NCI-H2029 treated with DMSO at 0.1 percent for 48 hours (cell line): ENCODE measurements at places on chromosomes 5 and 9.

- DNase-seq: no peak
These were observed 61.4 kb upstream of the GLRX start for GRCh38 chr5:95884017-95884325.

- DNase-seq: no peak
These were observed 421 bp upstream of the DEPDC1B start for GRCh38 chr5:60700416-60700757.

DNA sequence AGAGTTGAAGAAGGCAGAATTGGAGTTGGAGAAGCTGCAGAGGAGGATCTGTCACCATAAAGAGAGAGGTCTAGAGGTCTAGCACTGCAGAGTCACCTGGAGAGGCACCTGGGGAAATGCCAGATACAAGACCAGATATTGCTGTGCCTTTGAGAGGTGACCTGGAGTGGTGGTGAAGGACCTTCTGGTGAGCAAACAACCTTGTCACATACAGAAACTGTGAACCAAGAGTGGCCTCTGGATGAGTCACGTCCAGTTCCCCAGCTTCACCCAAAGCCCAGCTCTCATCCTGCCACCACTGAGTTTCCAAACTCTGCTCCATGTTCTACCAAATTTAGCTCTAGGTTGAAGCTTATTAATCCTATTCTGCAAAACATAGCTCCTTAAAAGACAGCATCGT lies 131.1 kb upstream of the FBXL7 start:
- no peak for DNase-seq

GRCh38 chr5:154674029-154674428 lies 81.1 kb upstream of the LARP1 start:
- DNase-seq: no peak

DNA sequence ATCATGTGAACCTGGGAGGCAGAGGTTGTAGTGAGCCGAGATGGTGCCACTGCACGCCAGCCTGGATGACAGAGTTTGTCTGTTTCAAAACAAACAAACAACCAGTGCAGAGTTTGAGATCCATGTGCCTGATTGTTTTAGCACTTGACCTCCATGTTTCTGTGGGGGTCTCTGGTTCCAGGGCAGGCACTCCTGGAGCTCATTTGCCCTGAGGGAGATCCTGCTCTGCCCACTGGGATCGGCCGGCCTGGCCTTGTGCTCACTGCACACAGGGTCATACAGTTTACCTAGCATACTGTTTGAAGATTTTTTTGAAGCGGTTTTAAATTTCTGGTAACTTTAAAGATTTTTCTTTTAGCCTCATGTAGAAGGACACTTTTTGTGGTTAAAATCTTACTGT lies 78.4 kb downstream of the EHMT1 start:
- DNase-seq: no peak

DNA sequence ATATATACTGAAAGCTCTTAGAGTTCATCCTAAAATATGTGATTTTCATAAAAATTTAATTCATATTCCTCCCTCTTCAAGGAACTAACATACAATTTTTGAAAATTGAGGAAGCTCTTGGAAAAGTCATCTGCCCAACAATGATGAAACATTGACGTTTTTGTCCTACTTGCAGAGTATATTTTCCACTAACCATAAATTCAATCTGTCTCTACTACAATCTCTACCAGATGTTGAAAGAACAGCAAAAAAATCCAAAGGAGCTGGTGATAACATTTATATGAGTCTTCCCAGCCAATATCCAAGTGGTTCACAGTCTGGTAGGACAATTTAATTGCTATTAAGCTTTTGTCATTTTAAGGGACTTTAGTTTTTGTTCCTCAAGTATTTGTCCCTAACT lies 81.1 kb upstream of the NR3C1 start:
- no peak for DNase-seq

DNA sequence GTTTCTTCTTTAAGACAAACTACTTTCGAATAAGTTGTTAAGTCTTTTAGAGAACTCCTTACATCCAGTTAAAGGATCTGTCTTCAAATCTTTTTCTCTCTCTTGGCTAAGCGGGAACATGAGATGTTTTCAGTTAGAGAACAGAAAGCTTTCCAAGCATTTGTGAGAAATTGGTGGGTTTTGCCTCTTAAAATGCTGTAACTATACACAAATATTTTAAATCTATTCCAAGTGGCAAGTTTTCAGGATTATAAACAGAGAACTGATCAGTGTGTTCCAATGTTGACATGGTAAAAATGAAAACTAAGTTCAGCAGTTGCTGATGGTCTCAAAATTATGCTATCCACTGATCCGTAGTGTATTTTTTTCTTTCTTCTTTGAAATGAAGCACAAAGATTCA lies 100.4 kb downstream of the EBF1 start:
- DNase-seq: no peak

DNA sequence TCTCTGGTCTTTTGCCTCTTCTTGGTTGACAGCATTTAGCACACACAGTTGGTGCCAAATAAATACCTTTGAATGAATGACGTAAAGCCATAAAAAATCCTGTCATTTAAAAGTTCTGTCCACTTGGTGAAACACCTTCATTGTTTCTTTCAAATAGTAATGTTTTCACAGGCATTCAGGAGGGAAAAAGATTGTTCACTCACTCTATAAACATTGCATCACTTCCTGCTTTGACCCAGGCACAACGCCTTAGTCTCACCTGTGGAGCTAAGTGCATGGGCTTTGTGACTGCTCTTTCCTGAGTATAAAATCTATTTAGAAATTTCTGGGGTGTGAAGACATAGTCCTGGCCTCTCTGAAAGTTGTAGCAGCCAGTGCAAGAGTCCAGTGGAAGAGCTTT lies 88.9 kb upstream of the CXCL14 start:
- DNase-seq: no peak

GRCh38 chr5:22852807-22853660 lies at the start of gene CDH12:
CDH12 (minus strand) TSS chr5:22853344.
- no peak for DNase-seq

DNA sequence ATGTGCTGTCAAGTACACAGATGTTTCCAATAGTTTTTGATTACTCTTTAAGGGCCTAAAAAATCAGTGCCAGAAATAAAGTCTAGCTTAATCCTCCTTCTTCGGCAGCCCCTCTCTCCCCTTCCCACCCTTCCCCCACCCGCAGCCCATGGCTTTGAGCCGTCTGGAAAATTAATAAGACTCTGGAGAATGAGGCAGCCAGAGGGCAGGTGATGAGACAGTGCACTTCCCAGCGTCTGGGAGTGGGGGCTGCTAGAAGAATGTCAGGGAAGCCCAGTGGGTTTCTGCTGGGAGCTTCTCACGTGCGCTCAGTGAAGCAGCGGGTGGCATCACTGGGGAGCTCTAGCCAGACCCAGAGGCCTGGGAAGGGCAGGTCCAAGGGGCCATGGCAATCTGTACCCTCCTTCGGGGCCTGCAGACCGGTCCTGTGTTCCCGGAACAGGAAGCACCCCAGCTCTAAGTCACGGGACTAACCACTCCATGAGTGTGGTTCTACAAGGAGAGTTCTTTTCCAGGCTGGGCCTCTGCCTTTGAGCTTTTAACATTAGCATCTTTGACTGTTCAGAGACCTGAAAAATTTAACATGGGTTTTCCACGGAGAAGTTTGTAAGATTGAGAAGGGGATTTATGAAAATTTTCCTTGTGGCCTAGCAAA lies 164.8 kb upstream of the OTULINL start:
- DNase-seq: no peak

DNA sequence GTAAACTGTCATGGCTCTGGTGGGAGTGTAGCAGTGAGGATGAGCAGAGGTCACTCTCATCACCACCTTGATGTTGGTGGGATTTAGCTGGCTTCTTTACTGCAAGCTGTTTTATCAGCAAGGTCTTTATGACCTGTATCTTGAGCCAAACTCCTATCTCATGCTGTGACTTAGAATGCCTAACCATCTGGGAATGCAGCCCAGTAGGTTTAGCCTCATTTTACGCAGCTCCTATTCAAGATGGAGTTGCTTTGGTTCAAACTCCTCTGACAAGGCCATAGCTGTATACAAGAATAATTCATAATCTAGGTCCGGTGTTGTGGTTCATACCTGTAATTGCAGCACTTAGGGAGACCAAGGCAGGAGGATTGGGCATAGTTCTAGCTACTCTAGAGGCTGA lies 85.1 kb downstream of the ARRDC3 start:
- DNase-seq: no peak

GRCh38 chr5:94503677-94504076 lies 114.7 kb downstream of the KIAA0825 start:
- peak; percentile 10 for DNase-seq

DNA sequence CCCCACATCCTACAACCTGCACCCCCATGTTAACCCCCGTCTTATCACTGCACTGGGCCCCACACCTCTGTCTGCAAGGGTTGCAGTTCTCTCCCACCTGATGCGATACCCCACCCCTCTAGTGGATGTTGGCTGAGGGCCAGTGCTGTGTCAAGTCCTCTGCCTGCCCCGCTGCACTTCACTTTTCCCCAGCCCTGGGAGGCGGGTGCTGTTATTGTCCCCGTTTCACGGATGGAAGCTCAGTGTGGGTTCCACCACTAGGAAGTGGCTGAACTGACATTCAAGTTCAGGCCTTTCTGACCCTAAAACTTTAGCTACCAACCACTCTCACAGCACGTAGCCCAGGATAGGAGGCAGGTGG lies 3.5 kb downstream of the SNCB start:
- DNase-seq: no peak

GRCh38 chr5:100855295-100855694 lies 47.8 kb downstream of the ST8SIA4 start:
- DNase-seq: no peak

GRCh38 chr5:74099538-74100267 lies 473.7 kb downstream of the ARHGEF28 start:
- DNase-seq: no peak

GRCh38 chr5:170028124-170028523 lies 47.8 kb upstream of the INSYN2B start:
- no peak for DNase-seq

GRCh38 chr9:119597499-119597898 lies 228.3 kb upstream of the BRINP1 start:
- no peak for DNase-seq

DNA sequence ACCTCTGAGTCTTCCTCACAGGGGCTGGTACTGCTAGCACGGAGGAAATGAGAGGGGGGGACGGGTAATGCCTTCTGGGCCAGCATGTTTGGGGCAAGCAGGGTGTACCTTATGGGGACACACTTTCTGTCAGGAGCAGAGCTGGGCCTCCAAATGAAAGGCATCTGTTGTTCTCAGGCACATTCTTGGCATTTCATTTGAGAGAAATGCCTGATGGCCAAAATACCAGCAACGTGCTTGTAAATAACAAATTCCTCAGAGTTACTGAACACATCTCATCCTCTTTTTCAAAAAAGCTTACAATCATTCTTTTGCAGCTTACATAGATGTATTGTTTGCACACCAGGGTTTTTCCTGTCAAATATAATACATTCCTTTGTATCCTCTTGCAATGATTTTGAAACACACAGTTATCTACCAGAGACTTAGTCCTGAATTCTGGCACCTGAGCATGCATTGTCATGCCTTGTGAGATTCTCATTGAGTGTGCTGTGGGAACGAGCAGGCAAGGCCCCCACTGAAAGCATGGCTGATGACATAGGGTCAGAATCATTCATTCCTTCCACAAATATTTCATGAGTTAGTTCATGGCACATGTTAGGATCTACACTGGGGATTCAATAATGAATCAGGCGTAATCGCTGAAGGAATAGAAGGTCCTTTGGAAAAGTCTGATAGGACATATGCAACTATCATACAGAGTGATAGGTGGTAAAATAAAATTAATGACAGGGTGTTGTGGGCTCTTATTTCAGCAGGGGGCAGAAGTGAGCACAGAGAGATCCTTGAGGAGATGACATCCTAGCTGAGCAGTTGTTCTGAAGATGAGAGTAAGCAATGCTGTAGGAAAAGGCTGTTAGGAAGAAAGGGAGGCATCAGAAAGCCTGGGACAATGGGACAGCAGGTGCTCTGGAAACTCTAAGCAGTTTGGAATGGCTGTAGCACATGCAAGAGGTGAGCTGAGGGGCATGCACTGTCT lies 260.9 kb upstream of the TUT7 start:
- no peak for DNase-seq

- no peak for DNase-seq
These were observed 34.1 kb upstream of the GRIA1 start for GRCh38 chr5:153456354-153456753.

GRCh38 chr5:1899201-1899600 lies 16.5 kb upstream of the IRX4 start:
- DNase-seq: no peak

DNA sequence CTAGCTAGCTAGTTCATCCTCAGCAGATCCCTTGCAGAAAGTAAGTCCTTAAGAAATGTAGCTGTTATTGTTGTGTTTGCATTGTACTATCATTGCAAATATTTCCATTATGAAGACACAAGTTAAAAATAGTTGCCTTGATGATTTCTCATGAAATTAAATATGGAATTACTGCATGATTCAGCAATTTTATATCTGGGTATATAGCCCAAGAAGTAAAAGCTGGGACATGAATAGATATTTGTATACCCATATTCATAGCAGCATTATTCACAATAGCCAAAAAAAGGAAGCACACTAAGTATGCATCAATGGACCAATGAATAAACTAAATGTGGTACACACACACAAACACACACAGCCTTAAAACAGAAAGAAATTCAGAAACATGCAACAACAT lies 6.8 kb downstream of the IFNB1 start:
- no peak for DNase-seq

DNA sequence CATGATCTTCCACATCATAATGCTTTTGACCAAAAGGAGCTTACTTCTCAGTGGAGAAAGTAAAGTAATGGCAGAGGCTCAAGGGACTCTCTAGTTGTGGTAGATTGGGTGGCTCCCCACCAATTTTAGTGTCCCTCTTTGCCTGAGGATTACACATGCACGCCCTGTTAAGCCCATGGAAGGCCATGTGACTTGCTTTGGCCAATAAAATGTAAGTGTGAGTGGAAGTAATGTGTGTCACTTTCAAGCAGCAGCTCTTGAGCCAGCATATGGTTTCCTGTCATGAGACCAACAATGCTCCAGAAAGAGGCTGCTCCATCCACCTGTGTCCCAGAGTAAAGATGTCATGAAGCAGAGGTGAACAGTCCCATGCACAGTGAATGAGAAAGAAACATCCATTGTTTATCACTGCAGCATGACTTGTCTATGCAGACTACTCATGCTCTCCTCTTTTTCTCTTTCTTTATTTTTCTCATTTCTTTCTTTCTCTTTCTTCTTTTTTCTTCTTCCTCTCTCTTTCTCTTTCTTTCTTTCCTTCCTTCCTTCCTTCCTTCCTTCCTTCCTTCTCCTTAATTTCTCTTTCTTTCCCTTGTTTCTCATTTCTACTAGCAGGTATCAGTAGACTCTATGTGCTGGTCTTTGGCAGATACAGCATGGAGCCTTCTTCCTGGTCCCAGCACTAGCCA lies 57.3 kb upstream of the EGFLAM start:
- no peak for DNase-seq

GRCh38 chr9:14216612-14217194 lies 97.2 kb downstream of the NFIB start:
- no peak for DNase-seq

- no peak for DNase-seq
These were observed 86.0 kb downstream of the UHRF2 start for GRCh38 chr9:6498982-6499381.
